Activated T-cell treated with anti-CD3 and anti-CD28 coated beads for 24 hours (primary cell): ENCODE measurements at places on chromosomes 11 and 22.

DNA sequence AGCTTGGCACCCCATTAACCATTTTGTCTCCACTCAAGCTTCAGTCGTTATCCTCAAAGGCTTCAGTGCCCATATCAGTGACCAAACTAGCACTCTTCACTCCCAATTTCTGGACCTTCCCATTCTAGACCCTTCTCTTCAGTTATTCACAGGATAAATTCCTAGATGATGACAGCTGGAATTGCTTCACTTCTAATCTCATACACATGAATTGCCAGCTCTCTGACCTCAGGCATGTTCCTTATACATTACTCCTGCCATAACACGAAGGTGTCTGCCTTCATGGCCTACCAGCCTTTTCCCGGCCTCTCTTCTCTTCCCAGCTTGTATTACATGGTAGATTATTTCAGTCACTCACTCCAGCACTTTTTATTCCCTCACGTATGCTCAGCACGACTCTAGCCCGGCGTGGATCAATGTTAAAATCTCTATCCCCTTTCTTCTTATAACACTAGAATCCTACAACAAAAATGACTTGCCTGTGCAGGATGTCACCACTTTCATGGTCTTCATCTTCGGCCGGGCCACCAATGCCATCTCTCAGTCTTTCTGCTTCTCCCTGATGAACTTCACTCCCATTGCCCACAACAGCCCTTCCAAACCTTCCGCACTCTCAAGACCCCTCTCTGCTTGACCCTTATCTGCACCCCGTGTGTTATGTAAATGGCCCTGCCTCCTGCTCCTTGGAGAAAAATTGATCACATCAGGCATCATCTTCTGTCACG is 36.9 kb downstream of the EIF3F start:
- no peak for DNase-seq

DNA sequence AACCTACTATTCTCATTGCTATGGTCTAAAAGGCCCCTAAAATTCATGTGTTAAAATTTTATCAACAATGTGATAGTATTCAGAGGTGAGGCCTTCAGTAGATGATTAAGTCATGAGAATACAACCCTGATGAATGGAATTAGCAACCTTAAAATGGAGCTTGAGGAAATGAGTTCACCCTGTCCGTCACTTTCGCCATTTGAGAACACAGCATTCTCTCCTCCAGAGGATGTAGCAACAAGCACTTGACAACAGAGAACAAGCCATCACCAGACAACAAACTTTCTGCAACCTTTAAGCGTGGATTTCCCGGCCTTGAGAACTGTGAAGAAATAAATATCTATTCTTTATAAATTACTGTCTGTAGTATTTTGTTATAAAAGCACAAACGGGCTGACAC is 197.0 kb downstream of the SBF2 start:
- no peak for DNase-seq

GRCh38 chr11:69075421-69076128 is 26.8 kb downstream of the TPCN2 start:
- no peak for DNase-seq

- no peak for DNase-seq
Observed at GRCh38 chr11:122661182-122661945, 5.8 kb downstream of the UBASH3B start.

DNA sequence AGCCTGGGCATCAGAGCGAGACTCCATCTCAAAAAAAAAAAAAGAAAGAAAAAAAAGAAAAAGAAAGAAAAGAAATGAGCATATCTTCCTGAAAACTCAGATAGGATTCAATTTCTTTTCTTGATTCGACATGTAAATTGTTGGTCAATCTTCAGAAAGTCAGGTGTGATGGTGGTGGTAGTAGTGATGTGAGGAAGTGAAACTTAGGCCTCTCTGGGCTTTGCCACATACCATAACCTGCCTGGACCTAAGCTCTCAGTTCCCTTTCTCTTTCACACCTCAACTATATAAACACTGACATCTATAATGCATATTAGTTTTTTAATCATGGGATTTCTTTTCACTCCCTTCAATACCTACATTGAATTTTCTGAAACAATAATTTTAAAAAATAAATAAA is 98.0 kb upstream of the TBCEL start:
- DNase-seq: no peak

DNA sequence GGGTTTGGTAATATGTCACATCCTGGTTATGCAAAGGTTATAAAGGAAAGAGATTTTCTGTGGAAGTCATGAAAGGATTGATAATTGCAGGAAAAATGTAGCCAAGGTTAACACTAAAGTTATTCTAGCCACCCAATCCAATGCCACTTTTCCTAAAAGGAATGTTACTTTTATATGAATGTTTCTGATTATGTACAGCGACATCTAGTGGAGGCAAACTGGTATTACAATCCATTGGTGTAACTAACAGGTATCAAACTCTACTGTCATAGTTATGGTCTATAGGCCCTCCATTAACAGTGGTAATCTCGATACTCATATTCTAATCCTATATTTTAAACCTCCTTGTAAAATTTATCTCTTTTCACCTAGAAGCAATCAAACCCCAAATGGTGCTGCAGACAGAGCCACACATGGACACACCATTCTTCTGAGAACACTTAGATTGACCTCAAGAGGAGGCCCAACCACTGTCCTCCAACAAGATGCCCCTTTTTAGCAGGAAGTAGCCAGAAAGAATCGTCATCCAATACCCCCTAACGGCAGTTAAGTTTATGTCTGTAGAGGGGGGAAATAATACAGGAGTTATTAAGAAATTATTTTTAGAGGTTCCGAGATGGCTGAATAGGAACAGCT is 74.9 kb upstream of the RAG2 start:
- DNase-seq: no peak

DNA sequence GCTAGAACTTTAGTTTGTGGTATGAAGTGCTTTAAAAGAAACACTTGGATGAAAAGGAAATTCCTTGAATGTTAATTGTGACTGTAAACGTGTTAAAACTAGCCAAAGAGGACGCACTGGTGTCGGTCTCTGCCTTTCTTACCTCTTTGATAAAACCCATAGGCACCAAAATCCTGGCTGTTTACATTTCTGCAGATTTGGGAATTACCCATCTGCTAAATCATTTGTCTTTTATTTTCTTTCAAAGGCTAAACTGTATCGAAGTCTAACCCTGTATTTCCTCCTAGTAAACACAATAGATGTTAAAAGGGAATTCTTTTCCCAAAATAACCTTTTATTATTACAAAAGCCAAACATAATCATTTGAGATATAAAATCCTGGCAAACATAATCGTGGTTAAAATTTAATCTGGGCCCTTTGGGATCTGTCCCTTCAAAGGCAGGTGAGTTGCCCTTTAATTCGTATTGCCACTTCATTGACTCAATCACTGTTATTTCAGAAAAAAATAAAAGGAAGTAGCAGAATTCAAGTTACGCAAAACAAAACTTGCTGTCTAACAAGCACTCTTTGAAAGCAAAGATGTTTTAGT is 2.4 kb downstream of the RASSF10 start:
- no peak for DNase-seq

DNA sequence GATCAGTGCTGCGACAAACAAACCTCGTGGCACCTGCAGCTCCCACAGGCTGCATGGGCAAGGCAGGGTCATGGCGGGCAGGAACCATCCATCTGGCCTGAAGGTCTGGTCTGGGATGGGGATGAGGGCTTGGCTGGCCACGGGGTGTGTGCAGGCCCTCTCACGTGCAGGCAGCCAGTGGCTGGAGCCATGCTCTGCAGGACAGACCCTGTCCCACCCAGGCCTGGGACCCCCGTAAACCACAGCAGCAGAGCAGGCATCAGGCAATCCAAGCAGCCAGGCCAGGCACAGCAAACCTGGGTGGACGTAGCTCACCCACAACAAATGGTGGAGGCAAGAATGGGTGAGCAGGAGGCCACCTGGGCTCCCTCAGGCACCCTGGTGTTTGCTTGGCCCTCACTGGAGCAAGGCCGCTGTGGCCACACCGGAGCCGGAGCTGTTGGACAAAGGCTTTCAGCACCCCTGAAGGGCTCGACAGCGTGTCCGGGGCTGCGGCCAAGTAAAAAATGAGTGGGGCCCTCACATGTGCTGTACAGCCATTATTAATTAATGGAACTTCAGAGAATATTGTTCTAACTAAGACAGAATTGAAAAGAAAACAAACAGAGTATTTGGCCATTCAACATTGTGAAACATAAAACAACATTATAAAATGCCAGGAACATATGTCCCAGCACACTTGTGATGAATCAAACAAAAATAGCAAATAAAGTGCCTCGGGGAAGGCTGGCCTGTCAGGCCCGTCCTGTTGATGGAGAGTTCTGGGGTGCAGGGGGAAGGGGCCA is 24.0 kb upstream of the GNB1L start:
- no peak for DNase-seq

DNA sequence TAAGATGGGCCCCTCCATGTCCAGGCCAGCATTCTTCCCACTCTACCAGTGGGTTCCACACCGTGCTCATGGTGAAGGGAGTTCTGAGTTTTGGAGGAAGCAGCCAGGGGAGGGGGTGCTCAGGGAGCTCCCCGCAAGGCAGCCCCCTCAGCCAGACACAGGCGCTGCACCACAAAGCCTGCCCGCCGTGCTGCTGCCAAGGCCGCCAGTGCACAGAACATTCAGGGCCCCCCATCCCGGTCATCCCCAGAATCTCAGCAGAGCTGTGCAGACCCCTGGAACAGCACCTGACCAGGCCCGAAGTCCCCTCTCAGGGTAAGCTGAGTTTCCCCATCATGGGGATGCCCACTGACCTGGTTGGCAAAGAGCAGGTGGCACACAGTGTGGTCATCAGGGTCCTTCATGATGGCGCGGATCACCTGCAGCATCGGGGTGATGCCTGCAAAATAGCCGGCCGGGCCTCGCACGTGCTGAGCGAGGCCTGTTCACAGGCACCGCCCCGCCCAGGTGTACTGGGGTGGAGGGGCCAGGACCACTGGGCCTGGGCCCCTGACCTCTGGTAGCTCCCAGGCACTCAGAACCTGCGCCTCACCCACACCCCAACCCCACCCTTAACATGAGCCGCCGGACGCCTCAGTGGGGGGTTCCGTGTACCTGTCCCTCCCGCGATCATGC is 12.4 kb upstream of the POLDIP3 start:
- DNase-seq: no peak

- no peak for DNase-seq
Observed at GRCh38 chr11:95505927-95506426, 275.0 kb upstream of the SESN3 start.

DNA sequence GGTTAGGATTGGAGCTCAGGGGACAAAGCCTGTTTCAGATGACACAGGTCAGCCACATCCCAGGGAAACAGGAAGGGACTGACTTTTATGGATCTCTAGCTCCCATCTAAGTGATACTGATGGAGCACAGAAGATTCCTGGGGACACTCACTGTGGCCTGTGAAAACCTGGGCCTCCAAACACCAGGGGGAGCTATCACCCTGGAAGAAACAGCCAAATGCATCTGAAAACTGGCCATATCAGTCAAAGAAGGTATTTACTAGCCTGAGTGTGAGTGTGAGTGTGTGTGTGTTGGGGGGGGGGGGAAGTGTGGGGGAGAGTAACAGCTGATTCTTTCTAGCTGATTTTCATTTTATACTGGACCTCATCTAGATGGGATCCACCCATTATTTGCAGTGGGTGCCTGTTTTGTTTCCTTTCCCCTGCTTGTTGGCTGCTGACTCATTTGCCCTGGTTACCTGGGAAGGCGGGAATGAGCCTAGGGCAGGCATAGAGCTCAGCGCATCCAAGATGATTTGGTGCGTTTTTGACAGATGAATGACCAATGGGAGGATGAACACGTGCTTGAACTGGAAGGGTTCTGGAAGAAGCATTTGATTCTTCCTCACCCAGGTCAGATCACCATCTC is 284.0 kb downstream of the KIRREL3 start:
- peak; percentile 8 for DNase-seq

DNA sequence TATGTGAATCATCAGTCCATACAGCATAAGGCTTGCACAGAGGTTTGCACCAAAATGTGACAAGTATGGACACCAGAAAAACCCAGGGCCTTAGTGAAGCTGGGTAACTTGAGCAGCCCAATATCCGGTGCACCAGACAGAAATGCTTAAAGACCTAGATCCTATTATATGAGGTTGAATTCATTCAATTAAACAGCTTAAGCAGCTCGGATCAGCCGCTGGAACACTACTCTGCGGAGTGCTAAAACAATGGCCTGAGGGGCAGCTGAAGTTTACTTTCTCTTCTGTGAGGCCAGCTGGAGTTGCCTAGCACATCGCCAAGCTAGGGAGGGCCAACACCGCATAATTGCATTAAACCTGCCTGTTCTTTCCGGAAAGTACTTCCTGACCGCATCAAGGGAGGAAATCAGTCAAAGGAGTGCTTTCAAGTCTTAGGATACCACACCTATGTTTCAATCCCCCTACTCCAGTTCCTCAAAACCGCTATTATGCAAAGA is 17.0 kb upstream of the FAM181B start:
- no peak for DNase-seq

DNA sequence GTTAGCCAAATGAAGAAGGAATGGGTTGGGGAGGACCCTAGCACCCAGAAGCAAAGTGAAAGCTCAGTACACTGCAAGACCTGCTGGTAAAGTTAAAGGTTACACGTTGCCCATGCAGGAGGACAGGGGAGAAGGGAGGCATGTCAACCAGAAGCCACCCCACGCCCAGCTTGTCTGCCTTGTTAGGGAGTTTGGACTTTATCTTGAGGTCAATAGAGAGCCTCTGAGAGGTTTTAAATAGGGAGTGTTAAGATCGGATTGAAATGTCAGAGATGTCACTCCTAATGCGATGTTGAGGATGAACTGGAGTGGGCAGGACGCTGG is 18.7 kb upstream of the PEX26 start:
- DNase-seq: no peak

GRCh38 chr11:125874556-125875124 is 12.8 kb upstream of the HYLS1 start:
- peak; percentile 50 for DNase-seq

DNA sequence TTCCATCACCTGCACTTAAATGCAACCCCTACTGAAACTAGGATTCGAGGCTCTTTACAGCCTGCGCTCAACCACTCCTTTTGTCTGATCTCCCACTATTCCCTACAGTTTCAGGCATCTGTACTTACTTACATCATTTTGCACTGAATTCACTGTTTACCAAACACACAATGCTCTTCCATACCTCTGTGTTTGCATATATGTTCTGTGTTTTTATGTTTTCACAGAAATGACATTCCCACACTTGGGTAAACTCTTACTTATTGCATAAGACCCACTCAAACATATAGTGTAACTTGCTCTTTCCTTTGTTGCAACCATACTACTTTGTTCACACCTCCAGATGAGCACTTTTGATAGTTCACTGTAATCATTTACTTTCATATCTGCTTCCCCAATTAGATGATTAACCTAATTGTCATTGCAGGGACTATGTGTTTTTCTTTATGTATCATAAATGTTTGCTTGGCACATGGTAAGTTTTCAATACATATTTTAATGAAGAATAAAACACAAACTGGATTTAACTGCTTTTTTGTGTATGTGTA is 54.6 kb downstream of the ZBTB44 start:
- DNase-seq: no peak

DNA sequence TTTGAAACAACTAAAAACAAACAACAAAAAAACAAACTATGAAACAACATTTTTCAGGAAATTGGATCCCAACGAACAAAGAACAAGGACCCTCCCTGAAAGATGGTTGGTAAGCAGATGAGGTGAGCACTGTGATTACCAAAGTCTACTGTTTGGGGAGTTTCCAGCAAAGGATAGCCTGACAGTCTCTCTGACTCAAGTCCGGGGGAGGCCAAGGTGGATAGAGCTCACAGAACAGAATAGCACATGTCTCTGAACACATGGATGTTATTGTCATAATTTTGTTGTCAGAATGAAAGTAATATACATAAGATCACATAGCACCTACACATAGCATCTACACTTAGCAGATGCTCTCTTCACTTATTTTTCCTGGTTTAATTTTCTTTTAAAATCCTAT is 501.3 kb upstream of the TENM4 start:
- DNase-seq: no peak

- no peak for DNase-seq
Observed at GRCh38 chr22:44461614-44462013, 36.4 kb downstream of the RTL6 start.
